ENCODE measurements at places on chromosomes 4 and X. TPM values are rescaled to one million over a fixed set of nuclear protein-coding genes. Genes with fewer than 3 reads are reported as not detected.

GRCh38 chr4:3073158-3074077 lies 920 bp downstream of the HTT-AS start:
- peak overlapping the region; percentile 94 for H3K4me3 ChIP-seq
- H3K4me1 ChIP-seq = no peaks in the 10 kb centered on the region
- peak overlapping the region; percentile 74 for H3K27ac ChIP-seq
- no peaks in the 10 kb centered on the region for H3K36me3 ChIP-seq
- DNase-seq = no peak

Gene MFAP3L
- 38.4 TPM for total RNA-seq

Gene PLP1
- total RNA-seq = 1.3 TPM

- H3K36me3 ChIP-seq = no peaks in the 10 kb centered on the region
- no peak overlapping the region for H3K27ac ChIP-seq
- no peak overlapping the region for H3K4me3 ChIP-seq
Measured at GRCh38 chr4:33467291-33467690, 2747.1 kb downstream of the PCDH7 start.

DNA sequence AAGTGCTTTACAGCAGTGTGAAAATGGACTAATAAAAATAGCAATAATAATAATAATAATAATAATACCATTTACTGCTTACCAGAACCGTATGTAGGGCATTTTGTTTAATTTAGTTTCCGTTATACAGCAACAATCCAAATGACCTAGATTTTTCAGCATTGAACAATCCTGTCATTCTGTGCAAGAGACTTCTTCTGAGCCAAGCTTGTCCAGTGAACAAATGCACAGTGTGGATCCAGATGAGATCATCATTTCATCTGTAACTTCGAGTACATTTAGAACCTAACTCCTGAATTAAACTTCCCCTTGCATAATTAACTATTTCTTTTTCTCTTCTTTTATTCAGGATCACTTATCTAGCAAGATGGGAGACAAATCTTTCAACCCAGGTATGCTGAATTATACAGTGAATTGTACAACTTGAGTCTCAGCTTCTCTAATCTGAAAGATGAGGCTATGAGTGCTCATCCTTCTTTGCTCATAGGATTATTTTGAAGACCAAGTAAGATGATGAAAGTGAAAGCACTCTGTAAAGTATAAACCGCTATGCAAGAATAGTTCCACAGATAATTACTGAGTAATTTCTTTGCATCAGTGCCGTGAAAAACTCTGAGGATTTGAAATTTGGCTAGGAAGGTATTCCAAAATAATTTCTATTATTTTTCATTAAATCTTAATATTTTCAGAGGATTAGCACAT lies 6.6 kb downstream of the CLNK start:
- H3K36me3 ChIP-seq = no peaks in the 10 kb centered on the region
- H3K27me3 ChIP-seq = no peaks in the 10 kb centered on the region
- H3K4me3 ChIP-seq = no peak overlapping the region
- no peak for DNase-seq
- no peaks in the 10 kb centered on the region for H3K4me1 ChIP-seq
- no peak overlapping the region for H3K27ac ChIP-seq

Gene FGF13
- 18.2 TPM for total RNA-seq

DNA sequence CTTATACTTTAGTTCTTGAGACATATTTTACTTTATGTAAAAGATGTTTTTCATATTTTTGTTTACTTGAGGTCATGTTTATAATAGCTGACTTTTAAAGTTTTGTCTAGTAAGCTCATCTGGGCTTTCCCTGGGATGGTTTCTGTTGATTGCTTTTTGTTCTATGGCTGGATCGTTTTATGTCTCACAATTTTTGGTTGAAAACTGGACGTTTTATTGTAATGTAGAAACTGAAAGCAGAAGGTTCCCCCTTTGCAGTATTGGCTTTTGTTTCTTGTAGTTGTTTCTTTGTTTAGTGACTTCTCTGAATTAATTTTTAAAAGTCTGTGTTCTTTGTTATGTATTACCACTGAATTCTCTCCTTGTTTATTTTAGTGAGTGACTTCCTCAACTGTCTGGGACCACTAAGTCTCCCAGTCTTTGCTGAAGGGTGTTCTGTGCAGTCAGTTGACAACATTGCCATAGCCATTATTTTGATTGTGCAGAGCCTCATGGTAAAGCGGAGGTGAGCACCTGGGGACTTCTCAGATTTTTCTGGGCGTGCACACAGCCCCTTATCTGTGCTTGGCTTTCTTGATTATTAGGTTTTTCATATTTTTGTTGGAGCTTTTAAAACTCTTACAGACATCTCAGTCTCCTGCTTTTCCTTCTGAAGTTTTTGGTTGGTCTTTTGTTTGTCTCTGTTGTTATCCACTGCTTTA lies 31.0 kb downstream of the KDM6A start:
- H3K4me3 ChIP-seq = no peak overlapping the region
- no peak for DNase-seq
- H3K27ac ChIP-seq = no peak overlapping the region
- no peaks in the 10 kb centered on the region for H3K27me3 ChIP-seq
- H3K36me3 ChIP-seq = no peaks in the 10 kb centered on the region
- H3K4me1 ChIP-seq = no peaks in the 10 kb centered on the region

GRCh38 chr4:38958453-38959190 lies 73.6 kb downstream of the TMEM156 start:
- H3K36me3 ChIP-seq = no peaks in the 10 kb centered on the region
- H3K4me3 ChIP-seq = no peak overlapping the region
- no peaks in the 10 kb centered on the region for H3K27me3 ChIP-seq
- DNase-seq = no peak

Gene FGFBP1
- total RNA-seq = not detected

- H3K36me3 ChIP-seq = no peaks in the 10 kb centered on the region
- H3K4me1 ChIP-seq = no peaks in the 10 kb centered on the region
- no peak for DNase-seq
- no peak overlapping the region for H3K4me3 ChIP-seq
Measured at GRCh38 chr4:37803348-37803973, 23.0 kb upstream of the PGM2 start.

Gene DRD5
- not detected for total RNA-seq

GRCh38 chrX:39822133-39822748 lies 275.5 kb downstream of the BCOR start:
- no peak overlapping the region for H3K27ac ChIP-seq
- H3K36me3 ChIP-seq = no peaks in the 10 kb centered on the region
- no peak overlapping the region for H3K4me3 ChIP-seq
- no peaks in the 10 kb centered on the region for H3K27me3 ChIP-seq

Gene MUC7
- total RNA-seq = not detected

DNA sequence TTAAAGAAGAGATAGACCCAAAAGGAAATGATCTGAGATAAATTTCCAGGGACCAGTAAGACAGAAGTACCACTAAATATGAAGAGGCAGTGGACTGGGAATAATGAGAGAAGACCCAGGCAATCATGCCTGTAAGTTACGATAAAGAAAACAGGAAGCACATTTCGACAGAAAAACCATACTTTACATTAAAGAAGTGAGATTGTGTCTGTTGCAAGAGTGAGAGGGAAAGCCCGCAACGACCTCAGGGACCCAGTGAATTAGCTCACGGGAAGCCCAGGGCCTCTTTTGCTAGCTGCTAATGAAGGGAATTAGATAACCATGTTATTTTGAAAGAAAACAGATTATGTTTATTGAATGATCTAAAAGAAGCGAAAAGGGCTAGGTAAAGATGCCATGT lies 28.9 kb upstream of the ACSL1 start:
- H3K4me3 ChIP-seq = no peak overlapping the region
- DNase-seq = no peak
- no peaks in the 10 kb centered on the region for H3K27me3 ChIP-seq
- no peaks in the 10 kb centered on the region for H3K4me1 ChIP-seq
- H3K36me3 ChIP-seq = no peaks in the 10 kb centered on the region

DNA sequence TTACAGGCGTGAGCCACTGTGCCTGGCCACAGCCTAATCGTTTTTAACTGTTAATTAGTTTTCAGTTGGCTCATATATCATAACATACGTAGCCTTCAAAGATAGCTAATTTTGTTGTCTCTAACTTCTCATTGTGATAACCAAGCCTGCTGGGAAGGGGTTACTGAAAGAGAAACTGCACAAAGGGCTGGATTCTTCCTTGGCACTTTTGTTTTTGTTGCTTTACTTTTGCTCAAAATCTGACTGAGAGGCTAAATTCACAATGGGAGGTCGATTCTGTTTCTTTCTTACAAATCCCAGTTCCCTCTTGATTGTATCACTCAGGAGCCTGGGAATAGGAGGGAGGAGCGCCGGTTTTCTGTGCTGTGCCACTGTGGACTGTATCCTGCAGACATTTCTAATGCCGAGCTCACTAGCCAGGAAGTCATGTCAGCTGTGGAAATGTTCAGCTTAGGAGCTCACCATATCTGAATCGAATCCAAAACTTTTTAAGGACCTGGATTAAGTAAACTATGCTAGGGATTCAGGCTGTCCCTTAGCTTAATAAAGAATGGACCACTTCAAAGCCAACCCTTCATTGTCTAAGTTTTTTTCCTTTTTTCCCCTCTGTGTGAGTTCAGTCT lies 120.5 kb upstream of the FAT1 start:
- peak overlapping the region; percentile 74 for H3K27ac ChIP-seq
- H3K36me3 ChIP-seq = no peaks in the 10 kb centered on the region
- H3K4me1 ChIP-seq = peaks cover 6% of the 10 kb centered on the region
- no peaks in the 10 kb centered on the region for H3K27me3 ChIP-seq
- H3K4me3 ChIP-seq = peak overlapping the region; percentile 19
- DNase-seq = peak; percentile 24

- peak overlapping the region; percentile 87 for H3K27ac ChIP-seq
- H3K4me1 ChIP-seq = peaks cover 4% of the 10 kb centered on the region
- H3K4me3 ChIP-seq = no peak overlapping the region
- H3K36me3 ChIP-seq = no peaks in the 10 kb centered on the region
- DNase-seq = peak; percentile 63
Measured at GRCh38 chrX:107729558-107730297, 45.9 kb downstream of the TSC22D3 start.

- H3K27me3 ChIP-seq = no peaks in the 10 kb centered on the region
- H3K4me1 ChIP-seq = no peaks in the 10 kb centered on the region
- DNase-seq = no peak
- peak overlapping the region; percentile 24 for H3K27ac ChIP-seq
- H3K36me3 ChIP-seq = no peaks in the 10 kb centered on the region
Measured at GRCh38 chrX:13256603-13257002, 63.2 kb downstream of the ATXN3L start.

DNA sequence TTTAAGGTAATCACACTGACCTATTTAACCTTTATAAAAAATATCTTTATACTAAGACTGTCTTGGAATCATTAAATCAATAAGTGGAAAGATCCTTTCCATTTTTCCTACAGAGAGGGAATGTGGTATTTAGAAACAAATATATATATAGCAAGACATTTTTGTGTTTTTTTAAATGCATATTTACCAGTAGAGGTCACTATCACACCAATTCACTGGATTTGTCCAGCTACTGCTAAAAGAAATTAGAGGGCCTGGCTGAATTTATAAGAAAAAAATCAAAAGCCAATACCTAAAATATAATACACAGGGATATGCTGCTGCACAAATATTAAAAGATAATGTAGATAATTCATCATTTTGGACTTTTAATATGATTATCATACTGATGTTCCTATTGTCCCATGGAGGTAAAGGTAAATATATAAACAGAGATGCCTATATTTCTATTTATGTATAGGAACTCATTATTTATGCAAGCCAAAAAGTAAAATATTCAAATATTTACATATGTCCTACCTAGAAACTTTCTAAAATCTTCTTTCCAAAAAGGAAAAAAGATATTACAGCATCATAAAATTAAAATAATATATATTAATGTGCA lies 69.5 kb downstream of the PDE5A start:
- H3K27ac ChIP-seq = no peak overlapping the region
- DNase-seq = no peak
- no peaks in the 10 kb centered on the region for H3K27me3 ChIP-seq
- H3K4me3 ChIP-seq = no peak overlapping the region

Gene FGFBP2
- total RNA-seq = not detected

- H3K4me1 ChIP-seq = no peaks in the 10 kb centered on the region
- H3K36me3 ChIP-seq = no peaks in the 10 kb centered on the region
- no peak overlapping the region for H3K27ac ChIP-seq
Measured at GRCh38 chr4:85149676-85150075, 183.2 kb upstream of the WDFY3 start.

Gene TAF7L
- not detected for total RNA-seq

Gene RHOXF1
- total RNA-seq = not detected

Gene GLOD5
- total RNA-seq = not detected

Gene XG
- not detected for total RNA-seq

DNA sequence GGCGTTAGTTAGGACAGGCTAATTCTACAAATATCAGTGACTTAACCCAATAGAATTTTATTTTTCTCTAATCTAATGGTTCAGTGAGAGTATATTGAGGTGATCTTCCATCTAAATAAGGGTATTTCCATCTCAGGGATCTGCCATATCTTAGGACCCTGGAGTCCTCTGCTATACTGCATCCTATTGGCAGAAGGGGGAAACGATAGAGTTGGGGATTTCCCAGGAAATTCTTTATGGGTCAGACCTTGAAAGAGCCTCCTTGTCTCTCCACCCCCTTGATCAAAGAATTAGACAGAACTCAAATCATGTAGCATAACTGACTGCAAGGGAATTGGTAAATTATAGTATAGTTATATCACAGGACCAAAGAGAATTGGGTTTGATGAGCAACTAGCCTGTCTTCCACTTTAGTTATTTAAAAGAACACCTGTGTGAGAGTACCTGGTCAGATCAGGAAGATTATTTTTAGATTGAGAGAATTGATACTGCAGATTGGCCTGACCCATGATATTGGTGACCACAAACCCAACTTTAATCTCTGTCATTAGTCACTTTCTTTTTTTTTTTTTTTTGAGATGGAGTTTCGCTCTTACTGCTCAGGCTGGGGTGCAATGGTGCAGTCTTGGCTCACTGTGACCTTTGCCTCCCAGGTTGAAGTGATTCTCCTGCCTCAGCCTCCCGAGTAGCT lies 25.6 kb downstream of the SMARCA5 start:
- no peak overlapping the region for H3K27ac ChIP-seq
- no peak for DNase-seq
- no peaks in the 10 kb centered on the region for H3K36me3 ChIP-seq

DNA sequence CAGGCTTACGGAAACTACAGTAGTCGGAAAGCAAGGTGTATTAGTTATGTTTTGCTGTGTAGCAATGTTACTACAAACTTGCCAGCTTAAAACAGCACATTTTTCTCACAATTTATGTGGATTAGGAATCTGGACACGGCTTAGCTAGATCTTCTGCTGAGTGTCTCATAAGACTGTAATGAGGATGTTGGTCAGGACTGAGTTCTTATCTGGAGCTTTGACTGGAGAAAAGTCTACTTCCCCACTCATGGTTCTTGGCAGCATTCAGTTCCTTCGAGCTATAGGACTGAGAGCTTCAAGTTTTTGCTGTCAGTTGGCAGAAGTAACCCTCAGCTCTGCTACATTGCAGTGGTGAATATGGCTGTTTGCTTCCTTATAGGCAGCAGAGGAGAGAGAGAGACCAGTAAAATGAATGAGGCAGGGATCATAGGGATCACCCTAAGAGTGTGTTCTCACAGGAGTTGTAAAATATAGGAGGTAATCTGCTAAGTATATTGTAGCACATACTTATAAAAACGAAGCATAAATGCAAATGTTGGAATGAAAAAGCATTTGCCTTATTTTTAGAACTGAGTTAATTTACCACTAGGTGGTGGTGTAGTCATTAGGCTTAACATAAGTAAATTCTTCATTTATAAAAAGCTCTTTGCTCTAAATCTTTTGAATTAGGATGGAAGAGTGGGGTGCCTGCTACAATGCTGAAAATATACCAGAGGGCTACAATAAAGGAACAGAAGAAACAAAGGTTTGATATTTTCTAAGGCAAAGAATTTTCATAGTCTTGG lies 38.6 kb downstream of the ALG13 start:
- no peak overlapping the region for H3K27ac ChIP-seq
- no peak overlapping the region for H3K4me3 ChIP-seq
- H3K27me3 ChIP-seq = no peaks in the 10 kb centered on the region
- DNase-seq = no peak
- H3K36me3 ChIP-seq = no peaks in the 10 kb centered on the region
- H3K4me1 ChIP-seq = no peaks in the 10 kb centered on the region

Measured in uterus (tissue), 4 donors.